T-cell (primary cell): ENCODE measurements at places on chromosomes 13 and 19. TPM values are rescaled to one million over a fixed set of nuclear protein-coding genes. Genes with fewer than 3 reads are reported as not detected.

The KIR2DL4 gene
- total RNA-seq = 0.20 TPM

The CAPS gene
- 43.3 TPM for total RNA-seq

The SCEL gene
- total RNA-seq = not detected

The EPSTI1 gene
- 15.3 TPM for total RNA-seq

The SPACA4 gene
- not detected for total RNA-seq

The CEACAM1 gene
- total RNA-seq = 9.9 TPM

The CEACAM3 gene
- total RNA-seq = not detected

The CDC42EP5 gene
- total RNA-seq = not detected

The SMIM44 gene
- total RNA-seq = not detected

The OR7D2 gene
- total RNA-seq = not detected

The MYO16 gene
- total RNA-seq = 2.0 TPM

The TNFSF13B gene
- total RNA-seq = 2.2 TPM

The CDC34 gene
- total RNA-seq = 35.4 TPM

The ZNF614 gene
- 7.5 TPM for total RNA-seq

The IFI30 gene
- total RNA-seq = 5.0 TPM

DNA sequence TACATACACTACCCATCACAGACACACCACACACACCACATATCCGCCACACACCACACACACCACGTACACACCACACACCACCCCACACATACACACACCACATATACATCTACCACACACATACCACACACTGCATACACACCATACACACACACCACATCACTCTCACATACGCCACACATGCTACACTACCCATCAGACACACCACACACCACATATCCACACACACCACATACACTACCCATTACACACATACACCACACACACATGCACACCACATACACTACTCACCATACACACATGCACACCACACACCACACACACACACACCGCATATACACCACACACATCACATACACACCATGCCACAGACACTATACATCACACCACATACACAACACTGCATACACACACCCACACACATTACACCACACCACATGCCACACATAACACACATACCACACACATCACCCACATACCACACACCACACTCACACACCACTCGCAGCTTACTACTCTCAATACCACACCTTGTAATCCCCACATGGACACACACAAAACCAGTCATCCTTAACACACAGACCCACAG lies 9.5 kb downstream of the ERFL start:
- DNase-seq = no peak
- H3K4me1 ChIP-seq = peaks cover 53% of the 10 kb centered on the region

DNA sequence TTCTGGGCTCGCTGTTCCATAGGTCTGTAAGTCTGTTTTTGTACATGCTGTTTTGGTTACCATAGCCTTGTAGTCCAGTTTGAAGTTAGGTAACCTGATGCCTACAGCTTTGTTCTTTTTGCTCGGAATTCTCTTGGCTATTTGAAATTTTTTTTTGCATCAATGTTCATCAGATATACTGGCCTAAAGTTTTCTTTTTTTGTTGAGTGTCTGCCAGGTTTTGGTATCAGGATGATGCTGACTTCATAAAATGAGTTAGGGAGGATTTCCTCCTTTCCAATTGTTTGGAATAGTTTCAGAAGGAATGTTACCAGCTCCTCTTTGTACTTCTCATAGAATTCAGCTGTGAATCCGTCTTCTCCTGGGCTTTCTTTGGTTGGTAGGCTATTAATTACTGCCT lies 397.8 kb upstream of the HTR2A start:
- no peak overlapping the region for H3K27ac ChIP-seq
- H3K36me3 ChIP-seq = no peaks in the 10 kb centered on the region
- H3K4me3 ChIP-seq = no peak overlapping the region

DNA sequence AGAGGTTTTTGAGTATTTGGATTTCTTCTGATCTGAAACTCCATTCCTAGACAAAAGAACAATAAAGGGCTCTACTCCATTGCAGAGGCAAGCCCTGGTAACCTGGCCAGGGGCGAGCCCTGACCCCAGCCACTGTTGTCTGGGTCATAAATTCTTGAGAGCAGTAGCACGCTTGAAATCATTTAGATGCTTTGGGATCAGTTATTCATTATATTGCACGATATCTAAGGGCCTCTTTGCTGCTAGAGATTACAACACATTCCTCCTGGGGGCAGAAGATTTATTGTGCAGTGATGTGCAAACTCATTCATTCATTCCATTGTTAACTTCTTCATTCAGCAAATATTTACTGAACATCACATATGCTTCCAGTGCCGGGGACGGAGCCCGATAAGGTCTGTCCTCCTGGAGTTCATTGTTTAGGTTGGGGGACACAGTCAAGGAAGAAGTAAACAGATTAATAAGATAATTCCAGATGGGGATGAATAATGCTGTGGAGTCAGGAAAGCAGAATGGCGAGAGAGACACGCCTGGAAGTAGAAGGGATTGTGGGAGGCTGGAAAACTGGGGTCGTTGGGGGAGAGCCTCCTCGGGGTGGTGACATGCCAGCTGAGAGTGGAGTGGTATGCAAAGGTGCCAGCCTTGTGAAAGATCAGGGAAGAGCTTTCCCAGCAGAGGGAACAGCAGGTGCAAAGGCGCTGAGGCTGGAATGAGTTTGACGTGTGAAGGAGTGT lies 34.9 kb downstream of the SIPA1L3 start:
- no peaks in the 10 kb centered on the region for H3K27me3 ChIP-seq
- no peaks in the 10 kb centered on the region for H3K4me1 ChIP-seq
- no peak for DNase-seq

- no peak overlapping the region for H3K4me3 ChIP-seq
- no peaks in the 10 kb centered on the region for H3K36me3 ChIP-seq
- H3K27me3 ChIP-seq = no peaks in the 10 kb centered on the region
- H3K27ac ChIP-seq = no peak overlapping the region
- H3K4me1 ChIP-seq = no peaks in the 10 kb centered on the region
Observed at GRCh38 chr13:66218583-66218982, 1011.6 kb downstream of the PCDH9 start.

GRCh38 chr13:74202129-74202813 lies 68.1 kb upstream of the KLF12 start:
- no peaks in the 10 kb centered on the region for H3K36me3 ChIP-seq
- H3K4me3 ChIP-seq = no peak overlapping the region
- H3K4me1 ChIP-seq = no peaks in the 10 kb centered on the region
- no peak overlapping the region for H3K27ac ChIP-seq
- no peaks in the 10 kb centered on the region for H3K27me3 ChIP-seq

- no peaks in the 10 kb centered on the region for H3K4me1 ChIP-seq
- no peak overlapping the region for H3K27ac ChIP-seq
- no peaks in the 10 kb centered on the region for H3K27me3 ChIP-seq
- H3K4me3 ChIP-seq = no peak overlapping the region
- DNase-seq = no peak
- H3K36me3 ChIP-seq = no peaks in the 10 kb centered on the region
Observed at GRCh38 chr13:90798381-90798780, 549.1 kb upstream of the MIR17HG start.

- no peaks in the 10 kb centered on the region for H3K4me1 ChIP-seq
- H3K27ac ChIP-seq = no peak overlapping the region
- no peaks in the 10 kb centered on the region for H3K36me3 ChIP-seq
- no peak for DNase-seq
Observed at GRCh38 chr13:77508959-77509620, 26.4 kb upstream of the SCEL start.

- H3K27me3 ChIP-seq = peaks cover 74% of the 10 kb centered on the region
- H3K36me3 ChIP-seq = no peaks in the 10 kb centered on the region
Observed at GRCh38 chr19:4575267-4576015, 16.0 kb upstream of the SEMA6B start.

DNA sequence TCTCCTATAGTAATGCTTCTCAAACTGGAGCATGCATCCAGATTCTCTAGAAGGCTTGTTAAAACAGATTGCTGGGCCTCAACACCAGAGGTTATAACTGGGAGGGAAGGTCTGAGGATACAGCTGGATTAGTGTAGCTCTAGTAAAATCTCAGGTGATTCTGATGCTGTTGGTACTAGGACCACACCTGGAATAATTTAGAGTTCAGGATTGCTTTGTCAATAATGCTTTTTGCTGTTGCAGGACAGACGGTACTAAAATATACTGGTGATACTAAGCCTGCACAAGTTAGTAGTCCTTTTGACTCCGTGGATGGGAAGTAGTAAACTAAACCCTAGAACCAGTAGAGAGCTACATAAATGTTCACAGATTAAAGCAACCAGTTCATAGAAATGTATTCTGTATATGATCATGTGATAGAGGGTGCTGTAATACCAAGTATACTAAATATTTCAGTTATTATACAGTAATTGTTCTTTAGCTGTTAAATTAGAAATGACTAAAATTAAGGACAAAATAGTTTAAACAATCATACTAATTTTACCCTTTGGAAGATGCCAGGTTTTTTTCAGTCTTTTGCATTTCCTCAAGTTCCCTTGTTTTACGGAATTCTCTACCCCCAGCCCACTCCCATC lies 258.2 kb upstream of the STARD13 start:
- H3K4me3 ChIP-seq = peak overlapping the region; percentile 78
- DNase-seq = no peak
- H3K4me1 ChIP-seq = peaks cover 29% of the 10 kb centered on the region
- peak overlapping the region; percentile 99 for H3K27ac ChIP-seq

DNA sequence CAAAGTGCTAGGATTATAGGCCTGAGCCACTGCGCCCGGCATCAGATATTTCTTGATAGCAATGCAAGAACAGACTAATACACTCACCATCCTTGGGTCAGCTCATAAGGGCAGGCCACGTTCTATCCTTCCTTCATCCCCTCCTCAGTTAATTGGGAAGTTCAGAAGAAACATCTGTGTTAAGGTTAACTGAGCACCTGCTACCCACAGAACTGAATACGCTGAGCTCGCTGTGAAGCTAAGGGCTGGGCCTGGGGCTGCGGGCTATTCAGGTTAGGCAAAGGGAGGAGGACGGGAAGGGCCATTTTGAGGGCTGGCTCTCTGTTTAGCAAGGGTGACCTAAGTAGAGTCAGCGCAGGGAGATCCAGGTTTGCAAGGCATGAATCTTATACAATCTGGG lies 43.0 kb upstream of the UQCRFS1 start:
- no peaks in the 10 kb centered on the region for H3K36me3 ChIP-seq
- no peak overlapping the region for H3K4me3 ChIP-seq
- H3K27ac ChIP-seq = no peak overlapping the region
- DNase-seq = no peak
- H3K4me1 ChIP-seq = no peaks in the 10 kb centered on the region

DNA sequence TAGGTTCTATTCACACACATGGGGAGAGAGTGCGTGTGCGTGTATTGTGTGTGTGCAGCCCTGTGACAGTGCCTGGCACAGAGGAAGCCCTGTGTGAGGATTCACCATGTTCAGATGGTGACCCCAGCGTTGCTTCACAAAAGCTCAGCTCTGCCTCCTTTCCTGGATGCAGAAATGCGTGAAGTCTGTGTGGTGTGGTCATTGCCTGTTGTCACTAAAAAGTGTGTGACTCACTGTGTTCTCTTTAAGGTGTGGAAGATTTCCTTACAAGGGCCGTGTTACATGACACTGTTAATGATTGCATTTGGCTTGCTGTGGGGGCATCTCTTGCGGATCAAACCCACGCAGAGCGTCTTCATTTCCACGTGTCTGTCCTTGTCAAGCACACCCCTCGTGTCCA lies 19.5 kb upstream of the DCUN1D2 start:
- H3K27ac ChIP-seq = no peak overlapping the region
- no peak for DNase-seq

DNA sequence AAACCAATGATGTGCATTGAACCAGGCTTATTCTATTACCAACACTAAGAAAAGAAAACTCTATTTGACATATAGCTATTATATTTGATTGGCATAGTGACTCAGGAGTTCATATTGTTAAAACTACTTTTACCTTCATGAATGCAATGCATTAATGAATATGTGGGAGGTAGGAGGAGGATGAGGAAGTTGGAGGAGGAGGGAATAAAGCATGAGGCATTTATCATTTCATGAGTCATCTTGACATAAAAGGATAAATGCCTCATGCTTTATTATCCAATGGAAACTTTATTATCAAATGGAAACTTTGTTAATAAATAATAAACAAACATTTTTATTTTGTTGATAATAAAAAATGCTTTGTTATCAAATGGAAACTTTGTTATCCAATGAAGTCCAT lies 116.5 kb downstream of the SPRY2 start:
- H3K27me3 ChIP-seq = no peaks in the 10 kb centered on the region
- H3K4me3 ChIP-seq = no peak overlapping the region
- no peaks in the 10 kb centered on the region for H3K36me3 ChIP-seq
- no peaks in the 10 kb centered on the region for H3K4me1 ChIP-seq
- no peak overlapping the region for H3K27ac ChIP-seq

DNA sequence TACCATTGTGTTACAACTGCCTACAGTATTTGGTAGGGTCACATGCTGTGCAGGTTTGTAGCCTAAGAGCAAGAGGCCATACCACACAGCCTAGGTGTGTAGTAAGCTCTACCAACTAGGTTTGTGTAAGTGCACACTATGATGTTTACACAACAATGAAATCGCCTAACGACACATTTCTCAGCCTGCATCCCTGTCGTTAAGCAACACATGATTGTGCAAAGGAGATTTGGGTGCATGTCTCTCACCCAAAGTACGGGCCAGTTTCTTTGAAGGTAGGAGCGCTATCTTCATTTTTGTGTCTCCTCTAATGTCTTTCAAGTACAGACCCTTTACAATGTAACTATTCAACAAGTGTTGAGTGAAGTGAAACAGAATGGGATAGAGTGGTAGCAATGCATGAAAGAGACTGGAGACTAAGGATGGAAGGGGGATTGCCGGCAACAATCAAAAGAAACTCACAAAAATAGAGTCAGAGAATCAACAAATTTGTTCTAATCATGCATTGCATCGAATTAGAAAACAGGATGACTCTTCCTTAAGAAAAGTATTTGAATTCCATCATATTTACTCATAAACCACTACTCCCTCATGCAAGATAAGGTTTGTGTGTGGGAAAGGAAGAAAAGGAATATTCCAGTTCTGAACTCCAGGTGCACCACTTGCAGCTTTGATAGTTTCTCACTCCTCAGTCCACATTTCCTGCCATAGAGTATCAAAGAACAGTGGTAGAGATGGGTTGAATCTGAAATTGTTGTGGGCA lies 60.2 kb upstream of the TNFRSF19 start:
- H3K36me3 ChIP-seq = no peaks in the 10 kb centered on the region
- no peak overlapping the region for H3K27ac ChIP-seq
- DNase-seq = no peak

GRCh38 chr19:13153569-13154240 lies 3.5 kb downstream of the IER2 start:
- H3K27ac ChIP-seq = peak overlapping the region; percentile 86
- no peak for DNase-seq
- H3K4me1 ChIP-seq = peaks cover 12% of the 10 kb centered on the region
- peak overlapping the region; percentile 99 for H3K4me3 ChIP-seq

GRCh38 chr19:4429771-4430171 lies 27.3 kb downstream of the CHAF1A start:
- no peaks in the 10 kb centered on the region for H3K4me1 ChIP-seq
- no peak overlapping the region for H3K4me3 ChIP-seq
- no peak for DNase-seq
- no peaks in the 10 kb centered on the region for H3K27me3 ChIP-seq
